ENCODE measurements at places on chromosomes 5 and 9. TPM values are rescaled to one million over a fixed set of nuclear protein-coding genes. Genes with fewer than 3 reads are reported as not detected.

Gene ROPN1L
- total RNA-seq: 1.2 TPM

Gene SOWAHA
- 4.5 TPM for total RNA-seq

DNA sequence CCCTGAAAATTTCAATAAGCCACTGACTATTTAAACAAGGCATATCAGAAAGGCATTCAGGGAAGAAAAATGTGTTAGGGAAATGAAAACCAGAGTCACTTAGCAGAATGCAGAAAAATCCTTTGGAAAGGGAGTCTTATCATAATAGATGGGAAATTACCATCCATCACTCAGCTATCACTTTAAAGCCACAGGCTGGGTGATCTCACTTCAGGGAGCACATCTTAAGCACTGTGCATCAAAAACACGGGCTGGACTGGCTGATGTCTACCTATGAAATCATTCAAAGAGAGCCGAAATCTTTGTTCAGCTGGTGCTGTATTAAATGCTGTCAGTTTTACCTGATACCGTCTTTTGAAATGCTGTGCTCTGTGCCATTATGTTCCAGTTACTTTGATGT is 73.5 kb downstream of the C9orf57 start:
- no peak for DNase-seq

DNA sequence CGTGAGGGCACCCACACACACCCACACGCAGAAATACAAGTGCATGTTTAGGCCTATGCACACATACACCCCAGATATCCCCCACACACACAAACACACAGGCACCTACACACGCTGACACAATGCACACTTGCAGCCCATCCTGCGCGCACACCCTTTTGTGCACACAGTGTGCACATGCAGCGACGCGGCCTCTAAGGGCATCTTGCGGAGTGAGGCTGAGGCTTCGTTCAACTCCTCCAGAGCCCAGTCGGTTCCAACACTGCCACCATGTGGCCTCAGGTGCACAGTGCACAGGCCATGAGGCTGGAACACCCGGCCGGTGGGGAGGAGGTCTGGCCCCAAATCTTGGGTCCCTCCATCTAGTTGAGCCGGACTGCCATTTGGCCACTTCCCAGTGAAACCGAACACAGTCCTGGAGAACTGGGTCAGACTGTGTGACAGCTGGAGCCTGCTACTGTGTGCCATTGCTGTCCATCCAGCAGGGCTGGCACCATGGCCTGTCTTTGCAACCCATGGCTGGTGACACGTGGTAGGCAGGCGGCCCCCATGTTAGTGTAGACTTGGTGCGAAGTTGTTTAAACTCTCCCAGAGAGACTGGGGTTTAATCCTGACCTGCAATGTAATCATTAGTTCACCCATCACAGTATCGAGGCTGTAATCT is 97.7 kb upstream of the MVB12B start:
- peak; percentile 81 for DNase-seq

GRCh38 chr5:145903113-145903512 is 30.3 kb upstream of the GRXCR2 start:
- no peak for DNase-seq

GRCh38 chr5:72561148-72561972 is 54.1 kb upstream of the ZNF366 start:
- no peak for DNase-seq

Gene OCLN
- 3.7 TPM for total RNA-seq

DNA sequence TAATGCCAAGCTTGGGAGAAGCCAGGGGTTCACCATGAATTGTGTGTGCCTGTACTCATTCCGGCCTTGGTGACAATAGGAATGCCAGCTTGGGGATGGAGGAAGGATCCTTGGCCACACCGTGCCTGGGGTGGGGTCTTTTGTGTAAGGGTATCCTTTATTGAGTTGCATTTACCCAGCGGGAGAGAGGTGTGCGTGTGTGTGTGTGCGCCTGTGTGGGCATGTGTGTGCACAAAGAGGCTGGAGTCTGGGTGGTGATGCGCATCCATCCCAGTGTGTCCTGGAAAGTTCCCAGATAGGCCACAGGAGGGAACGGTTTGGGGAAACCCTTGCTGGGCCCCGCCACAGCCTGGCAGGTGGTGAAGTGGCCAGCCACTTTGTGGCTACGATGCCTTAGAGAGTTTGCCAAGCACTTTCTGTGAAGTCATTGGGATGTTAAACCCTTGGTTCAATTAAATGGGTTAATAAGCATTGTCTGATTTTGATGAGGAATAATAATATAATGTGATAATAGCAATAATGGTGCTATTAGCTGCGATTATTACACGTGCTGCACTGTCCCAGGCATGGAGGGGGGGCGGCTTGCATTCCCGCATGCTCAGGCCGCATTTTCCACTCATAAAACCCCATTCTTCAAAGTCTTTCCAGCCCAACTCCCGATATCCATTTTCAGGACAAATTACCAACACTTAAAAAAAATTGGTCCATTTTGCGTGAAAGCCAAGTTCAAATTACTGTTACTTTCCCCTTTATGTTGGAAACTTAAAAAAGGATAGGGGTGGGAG is 13.7 kb downstream of the PITX1 start:
- DNase-seq: no peak

GRCh38 chr9:69307446-69308205 is 17.4 kb upstream of the ENTREP1 start:
- DNase-seq: no peak

DNA sequence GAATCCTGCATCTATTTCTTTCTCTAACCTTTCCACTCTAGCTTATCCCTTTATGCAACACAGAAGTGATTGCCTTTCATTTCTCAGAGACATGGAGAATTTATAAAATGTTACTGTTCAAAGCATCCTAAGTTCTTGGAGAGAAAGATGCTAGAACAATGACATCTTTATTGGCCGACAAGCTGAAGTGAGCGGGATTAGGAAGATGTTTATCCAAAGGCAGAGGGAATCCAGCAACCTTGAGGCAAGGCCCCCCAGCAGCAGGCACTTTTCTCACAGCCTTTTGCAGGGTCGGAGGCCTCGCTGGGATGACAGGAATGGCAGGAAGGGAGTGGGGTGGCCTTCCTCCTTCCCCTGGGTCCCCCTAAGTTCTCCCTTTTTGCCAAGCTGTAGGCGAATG is 204.8 kb downstream of the GAPVD1 start:
- no peak for DNase-seq

DNA sequence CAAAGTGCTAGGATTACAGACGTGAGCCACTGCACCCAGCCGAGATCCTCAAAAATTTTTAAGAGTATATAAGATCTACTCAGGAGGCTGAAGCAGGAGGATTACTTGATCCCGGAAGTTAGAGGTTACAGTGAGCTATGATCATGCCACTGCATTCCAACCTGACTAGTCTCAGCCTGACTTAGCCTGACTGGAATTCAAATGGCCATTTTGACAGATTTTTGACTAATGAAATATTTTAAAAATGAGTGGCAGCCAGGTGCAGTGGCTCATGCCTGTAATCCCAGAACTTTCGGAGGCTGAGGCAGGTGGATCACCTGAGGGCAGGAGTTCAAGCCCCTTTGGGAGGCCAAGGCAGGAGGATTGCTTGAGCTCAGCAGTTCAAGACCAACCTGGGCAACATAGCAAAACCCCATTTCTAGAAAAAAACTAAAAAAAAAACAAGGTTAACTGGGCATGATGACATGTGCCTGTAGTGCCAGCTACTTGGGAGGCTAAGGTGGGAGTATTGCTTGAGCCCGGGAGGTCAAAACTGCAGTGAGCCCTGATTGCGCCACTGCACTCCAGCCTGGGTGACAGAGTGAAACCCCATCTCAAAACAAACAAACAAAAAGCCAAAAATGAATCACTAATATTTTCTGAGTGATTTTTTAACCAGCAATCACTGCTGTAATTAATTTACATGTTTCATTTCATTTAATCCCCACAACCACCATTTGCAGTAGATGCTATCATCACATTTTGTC is 16.6 kb downstream of the ATOX1 start:
- no peak for DNase-seq

GRCh38 chr5:78648359-78649210 is at the start of gene LHFPL2:
LHFPL2 (minus strand) TSS chr5:78648772; CDS start chr5:78510213, 138,559 bp downstream.
- peak; percentile 86 for DNase-seq

GRCh38 chr5:34866989-34867471 is 28.1 kb downstream of the TTC23L start:
- no peak for DNase-seq

Gene PRUNE2
- 10.2 TPM for total RNA-seq

DNA sequence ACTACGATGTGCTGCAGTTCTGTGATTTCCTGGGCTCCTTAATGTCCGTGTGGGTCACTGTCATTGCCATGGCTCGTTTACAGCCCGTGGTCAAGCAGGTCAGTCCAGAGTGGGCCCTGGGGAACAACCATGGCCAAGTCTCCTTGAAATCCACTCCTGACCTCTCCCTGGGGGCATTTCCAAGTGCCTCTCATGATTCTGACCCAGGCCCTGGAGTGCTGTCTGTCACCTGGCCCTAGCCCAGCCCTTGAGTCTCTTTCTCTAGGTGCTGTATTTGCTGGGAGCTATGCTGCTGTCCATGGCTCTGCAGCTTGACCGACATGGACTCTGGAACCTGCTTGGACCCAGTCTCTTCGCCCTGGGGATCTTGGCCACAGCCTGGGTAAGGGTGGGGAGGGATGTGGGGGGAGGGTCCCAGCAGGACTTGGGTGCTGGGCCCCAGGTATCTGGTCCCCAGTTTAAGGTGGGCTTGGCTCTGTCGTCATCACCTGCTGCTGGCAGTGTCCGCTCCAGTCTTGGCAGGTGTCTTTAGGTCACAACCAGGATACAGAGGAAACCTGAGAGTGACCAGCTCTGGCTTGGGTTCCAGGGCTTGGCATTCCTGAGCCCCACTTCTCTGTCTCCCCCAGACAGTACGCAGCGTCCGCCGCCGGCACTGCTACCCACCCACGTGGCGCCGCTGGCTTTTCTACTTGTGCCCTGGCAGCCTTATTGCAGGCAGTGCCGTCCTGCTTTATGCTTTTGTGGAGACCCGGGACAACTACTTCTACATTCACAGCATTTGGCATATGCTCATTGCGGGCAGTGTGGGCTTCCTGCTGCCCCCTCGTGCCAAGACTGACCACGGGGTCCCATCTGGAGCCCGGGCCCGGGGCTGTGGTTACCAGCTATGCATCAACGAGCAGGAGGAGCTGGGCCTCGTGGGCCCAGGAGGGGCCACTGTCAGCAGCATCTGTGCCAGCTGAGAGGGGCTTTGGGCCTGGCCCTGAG is 17.0 kb downstream of the OR13J1 start:
- DNase-seq: no peak

Gene PRDM9
- total RNA-seq: not detected

- DNase-seq: no peak
Measured at GRCh38 chr5:126052120-126052519, 371.1 kb upstream of the GRAMD2B start.

Gene HAVCR1
- total RNA-seq: 0.82 TPM

Gene NPDC1
- total RNA-seq: 16.3 TPM

Gene OGN
- 17.5 TPM for total RNA-seq

GRCh38 chr5:107443897-107444296 is 226.8 kb downstream of the EFNA5 start:
- no peak for DNase-seq
